CD4-positive, alpha-beta memory T cell (primary cell): ENCODE measurements at places on chromosomes 5 and 9.

GRCh38 chr9:122463828-122464632, 13.7 kb downstream of the OR1J1 start:
- no peak for DNase-seq

GRCh38 chr5:102937894-102938293, 182.0 kb downstream of the GIN1 start:
- DNase-seq, result no peak

- no peak for DNase-seq
Observed at GRCh38 chr5:149333711-149334443, 11.4 kb upstream of the GRPEL2 start.

- no peak for DNase-seq
Observed at GRCh38 chr5:16992444-16992843, 56.4 kb upstream of the MYO10 start.

DNA sequence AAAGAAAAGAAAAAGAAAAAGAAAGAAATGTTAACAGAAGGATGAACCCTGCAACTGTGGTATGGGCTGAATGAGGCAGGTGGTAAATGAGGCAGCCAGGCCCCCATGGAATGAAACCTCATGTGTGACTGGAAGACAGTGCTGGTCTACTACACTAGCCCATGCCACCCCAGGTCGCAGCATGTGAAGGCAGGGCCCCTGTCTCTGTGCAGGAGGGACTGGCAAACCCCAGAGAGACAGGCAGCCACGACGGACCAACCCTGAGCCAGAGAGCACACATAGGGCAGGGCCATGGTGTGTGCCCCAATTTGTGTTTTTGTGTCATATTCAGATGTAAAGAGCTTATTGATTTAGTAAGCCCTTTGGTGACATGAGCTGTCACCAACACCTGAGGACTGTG, 198.5 kb downstream of the FBN2 start:
- no peak for DNase-seq

DNA sequence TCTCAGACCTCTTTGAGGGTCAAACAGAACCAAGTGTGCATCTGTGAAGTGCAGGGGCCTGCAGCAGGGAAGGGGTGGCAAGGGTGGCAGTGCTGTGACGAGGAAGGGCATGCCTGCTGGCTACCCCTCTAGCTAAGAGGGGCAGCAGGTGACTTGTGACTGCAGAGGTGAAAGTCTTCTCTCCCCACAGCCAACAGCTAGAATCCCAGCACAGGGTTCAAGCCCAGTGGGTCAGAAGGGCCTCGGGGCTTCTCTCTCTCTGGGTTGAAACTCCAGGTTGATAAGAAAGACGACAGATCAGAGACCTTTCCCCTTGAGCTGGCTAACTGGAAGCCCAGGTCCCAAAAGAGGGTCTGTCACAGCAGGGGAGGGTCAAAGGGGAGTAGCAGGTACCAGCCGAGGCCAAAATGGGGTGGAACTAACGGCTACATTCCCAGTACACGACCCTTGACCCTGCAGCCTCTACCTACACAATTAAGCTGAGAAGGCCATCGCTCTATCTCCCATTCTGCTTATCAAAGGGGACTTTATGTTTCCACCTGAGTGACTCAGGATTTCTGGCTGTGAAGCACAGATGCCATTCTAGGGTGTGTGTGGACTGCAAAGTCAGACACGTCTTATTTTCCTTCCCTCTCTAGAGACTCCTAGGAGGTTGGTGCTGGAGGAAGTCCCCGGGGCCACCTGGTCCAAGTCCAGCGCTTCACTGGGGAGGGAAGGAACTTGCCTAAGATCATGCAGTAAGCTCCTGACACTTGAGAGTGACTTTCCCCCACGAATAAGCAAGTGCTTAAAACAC, 14.6 kb downstream of the ANKS6 start:
- DNase-seq, result no peak

DNA sequence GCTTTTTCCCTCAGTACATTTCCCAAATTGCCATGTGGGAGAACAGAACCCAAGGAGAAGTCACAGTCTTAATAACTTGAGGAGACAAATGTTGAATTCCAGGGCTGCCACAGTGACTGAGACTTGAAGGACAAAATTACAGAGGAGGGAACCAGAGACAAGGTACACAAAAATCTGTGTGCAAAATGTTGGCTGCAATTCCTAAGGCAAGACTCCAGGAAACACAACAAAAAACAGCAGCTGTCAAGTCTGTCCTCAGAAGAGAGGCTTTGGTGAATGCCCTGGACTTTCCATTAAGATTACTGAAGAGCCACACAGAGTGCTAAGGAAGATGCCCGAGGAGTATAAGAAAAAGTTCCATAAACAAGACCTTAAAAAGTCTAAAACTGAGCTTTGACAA, 21.1 kb downstream of the AP3B1 start:
- DNase-seq, result no peak

DNA sequence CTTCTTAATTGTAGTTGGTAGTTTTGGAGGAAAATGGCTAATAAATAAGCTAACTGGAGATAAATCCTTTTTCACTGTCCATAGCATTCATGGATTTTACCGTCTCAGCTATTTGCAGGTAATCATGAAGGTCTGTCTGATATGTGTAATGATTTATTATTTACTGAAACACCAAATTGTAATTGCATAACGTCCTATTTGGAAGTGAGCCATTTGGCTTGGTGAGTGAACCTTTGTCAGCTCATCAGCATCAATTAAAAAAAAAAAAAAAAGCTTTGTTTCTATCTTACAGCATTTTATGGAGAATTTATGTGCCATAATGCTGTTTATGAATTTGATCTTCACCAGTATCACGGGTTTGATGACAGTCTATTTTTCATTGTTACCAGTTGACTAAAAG, 20.2 kb downstream of the RECK start:
- DNase-seq, result no peak
